HEK293T (cell line): ENCODE measurements at places on chromosomes 3 and 15.
A peak's percentile ranks its signal among the peaks of the same experiment; 100 is the strongest.

DNA sequence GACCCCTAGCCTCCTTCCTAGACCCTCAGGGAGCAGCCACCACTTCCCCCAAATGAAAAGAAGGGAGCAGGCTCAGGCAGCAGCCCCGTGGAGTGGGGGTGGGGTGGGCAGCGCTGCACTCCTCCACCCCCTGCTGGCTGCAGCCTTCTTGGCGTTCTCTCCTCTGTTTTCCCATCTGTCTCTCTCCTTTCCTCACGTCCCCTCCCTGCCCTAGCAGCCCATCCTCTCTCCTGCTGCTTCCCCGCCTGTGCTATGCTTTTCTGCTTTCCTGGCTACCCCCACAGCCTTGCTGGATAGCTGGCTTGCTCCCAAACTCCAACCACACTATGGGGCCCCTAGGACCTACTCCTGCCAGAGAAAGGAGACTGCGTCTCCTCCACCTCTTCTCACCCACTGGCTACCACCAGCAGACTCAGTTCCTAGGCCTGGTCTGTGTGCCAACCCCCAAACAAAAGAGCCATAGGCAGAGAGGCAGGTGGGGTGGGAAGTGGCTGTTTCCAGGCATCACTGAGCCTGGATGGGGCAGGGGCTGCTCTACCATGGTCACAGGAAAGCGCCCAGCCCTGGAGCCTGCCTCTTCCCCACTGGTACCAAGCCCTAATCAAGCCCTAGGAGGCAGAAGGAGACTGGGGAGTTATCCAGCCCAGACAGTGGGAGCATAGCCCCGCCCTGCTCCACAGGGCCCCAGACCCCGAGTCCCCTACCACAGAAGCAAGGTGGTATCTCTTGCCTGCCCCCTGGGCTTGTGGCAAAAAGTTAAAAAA lies 3.4 kb upstream of the DISP2 start:
- peak; percentile 22 for DNase-seq

GRCh38 chr3:169748670-169749069 lies 16.2 kb downstream of the TERC start:
- DNase-seq = no peak

GRCh38 chr3:4980229-4981203 lies 1.3 kb downstream of the BHLHE40 start:
- peak; percentile 70 for DNase-seq

GRCh38 chr3:33544126-33544525 lies 103.9 kb upstream of the UBP1 start:
- DNase-seq = no peak

GRCh38 chr15:65869954-65870871 lies 922 bp downstream of the RAB11A start:
- DNase-seq = peak; percentile 26

DNA sequence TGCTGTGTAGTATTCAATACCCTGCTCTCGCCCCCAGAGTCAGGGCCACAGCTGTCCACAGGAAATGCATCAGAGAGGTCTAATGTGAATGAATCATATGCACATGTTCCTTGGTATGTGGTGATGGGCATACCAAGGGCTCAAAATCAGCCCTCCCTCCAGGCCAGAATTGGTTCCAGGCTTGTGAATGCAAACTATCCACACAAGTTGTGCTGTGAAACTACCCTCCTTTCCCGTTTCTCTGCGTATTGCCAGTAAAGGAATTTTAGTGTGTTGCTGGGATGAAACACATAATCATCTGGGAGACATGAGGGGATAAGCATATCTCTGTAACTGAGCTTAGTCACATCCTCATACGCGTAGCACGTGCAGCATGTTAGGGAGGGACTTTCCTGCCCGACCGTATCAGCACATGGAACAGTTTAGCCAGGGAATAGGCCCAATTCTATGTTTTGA lies 9.2 kb upstream of the MME start:
- DNase-seq = no peak

GRCh38 chr3:32684800-32685542 lies at the start of gene CNOT10:
Gene CNOT10 (plus strand): TSS chr3:32685188. CDS start chr3:32685461, 273 bp downstream.
- DNase-seq = peak; percentile 98

- DNase-seq = no peak
These were observed 13.9 kb upstream of the ANPEP start for GRCh38 chr15:89828281-89829145.

- DNase-seq = no peak
These were observed 16.9 kb upstream of the MORF4L1 start for GRCh38 chr15:78855746-78856145.

- no peak for DNase-seq
These were observed 62.9 kb downstream of the ADCY5 start for GRCh38 chr3:123385981-123386380.

DNA sequence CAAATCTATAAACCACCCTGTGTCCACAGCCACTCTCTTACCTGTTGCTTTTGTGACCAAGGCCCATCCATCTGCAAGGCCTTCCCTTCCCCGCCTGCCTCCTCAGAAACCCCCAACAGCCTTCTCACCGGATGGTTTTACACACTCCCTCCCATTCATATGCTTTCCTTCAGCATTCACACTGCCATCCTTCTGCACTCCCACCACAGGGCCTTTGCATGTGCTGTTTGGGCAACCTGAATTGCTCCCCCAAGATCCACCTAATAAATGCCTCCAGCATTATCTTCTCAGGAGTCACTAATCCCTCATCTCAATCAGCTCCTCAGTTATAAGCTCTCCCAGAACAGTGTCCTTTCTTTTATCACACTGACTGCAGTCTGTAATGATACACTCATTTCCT lies 6.0 kb downstream of the CLEC3B start:
- no peak for DNase-seq

GRCh38 chr3:72269475-72269874 lies 484.5 kb upstream of the PROK2 start:
- DNase-seq = no peak

DNA sequence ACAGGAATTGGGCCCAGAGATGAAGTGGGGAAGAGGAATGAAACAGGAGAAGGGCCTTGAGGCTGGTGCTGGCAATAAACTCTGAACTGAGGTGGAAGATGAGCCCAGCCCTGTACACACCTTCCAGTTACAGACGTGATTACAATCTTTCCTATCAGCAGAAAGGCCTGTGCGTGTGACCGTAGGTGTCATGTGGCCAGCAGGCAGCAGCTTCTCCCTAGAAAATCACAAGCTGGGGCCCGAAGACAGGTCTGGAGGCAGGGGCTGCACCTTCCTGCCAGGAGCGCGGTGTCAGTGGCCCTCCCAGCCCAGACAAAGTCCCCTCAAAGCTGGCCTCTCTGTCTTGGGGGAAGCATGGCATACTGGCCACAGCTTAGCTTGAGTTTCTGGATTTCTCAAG lies 16.7 kb upstream of the PIGZ start:
- DNase-seq = no peak

DNA sequence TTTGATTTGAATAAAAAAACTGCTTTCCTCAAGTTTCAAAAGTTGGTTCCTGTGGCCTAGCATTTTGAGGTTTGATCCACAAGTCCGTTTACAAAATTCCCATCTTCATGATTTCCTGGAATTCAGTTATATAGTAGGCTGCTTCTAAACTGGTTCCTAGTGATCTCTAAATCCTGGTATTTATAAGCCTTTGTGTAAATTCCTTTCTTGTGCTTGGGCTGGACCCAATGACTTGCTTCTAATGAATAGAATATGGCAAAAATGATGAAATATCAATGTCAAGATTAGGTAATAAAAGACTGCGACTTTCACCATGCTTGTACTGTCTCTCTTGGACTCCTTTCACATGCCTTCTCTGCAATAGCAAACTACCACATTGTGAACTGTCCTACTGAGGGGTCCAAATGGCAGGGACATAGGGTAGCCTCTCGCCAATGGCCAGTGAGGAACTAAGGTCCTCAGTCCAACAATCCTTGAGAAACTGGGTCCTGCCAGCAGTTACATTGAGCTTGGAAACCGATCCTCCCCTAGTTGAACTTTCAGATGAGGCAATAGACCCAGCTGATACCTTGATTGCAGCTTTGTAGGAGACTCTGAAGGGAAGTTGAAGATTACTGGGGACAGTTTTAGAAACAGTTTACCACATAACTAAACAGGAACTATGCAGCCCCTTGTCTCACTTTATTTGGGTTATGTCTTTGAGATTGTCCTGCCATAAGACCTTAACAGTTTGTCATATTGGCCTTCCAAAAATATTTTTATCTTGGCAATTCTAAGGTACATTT lies 303.9 kb upstream of the TBC1D5 start:
- no peak for DNase-seq

DNA sequence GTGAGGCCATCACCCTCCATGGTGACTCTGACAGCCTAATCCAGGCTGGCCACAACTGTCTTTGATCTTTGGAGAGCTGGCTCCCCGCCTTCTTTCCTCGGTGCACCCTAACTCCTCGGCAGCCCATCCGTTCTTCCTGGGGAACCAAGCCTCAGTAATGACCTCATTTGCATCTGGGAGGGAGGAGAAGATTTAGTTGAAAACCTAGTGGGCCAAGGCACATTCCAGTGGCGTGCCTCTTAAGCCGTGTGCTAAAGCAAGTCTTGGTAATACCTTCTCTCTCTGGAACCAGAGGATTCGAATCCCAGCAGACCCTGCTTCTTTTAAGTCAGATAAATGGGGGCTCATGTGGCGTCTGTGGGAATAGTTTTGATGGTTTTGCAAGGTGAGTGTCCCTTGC lies 233.1 kb downstream of the EBLN2 start:
- DNase-seq = no peak

DNA sequence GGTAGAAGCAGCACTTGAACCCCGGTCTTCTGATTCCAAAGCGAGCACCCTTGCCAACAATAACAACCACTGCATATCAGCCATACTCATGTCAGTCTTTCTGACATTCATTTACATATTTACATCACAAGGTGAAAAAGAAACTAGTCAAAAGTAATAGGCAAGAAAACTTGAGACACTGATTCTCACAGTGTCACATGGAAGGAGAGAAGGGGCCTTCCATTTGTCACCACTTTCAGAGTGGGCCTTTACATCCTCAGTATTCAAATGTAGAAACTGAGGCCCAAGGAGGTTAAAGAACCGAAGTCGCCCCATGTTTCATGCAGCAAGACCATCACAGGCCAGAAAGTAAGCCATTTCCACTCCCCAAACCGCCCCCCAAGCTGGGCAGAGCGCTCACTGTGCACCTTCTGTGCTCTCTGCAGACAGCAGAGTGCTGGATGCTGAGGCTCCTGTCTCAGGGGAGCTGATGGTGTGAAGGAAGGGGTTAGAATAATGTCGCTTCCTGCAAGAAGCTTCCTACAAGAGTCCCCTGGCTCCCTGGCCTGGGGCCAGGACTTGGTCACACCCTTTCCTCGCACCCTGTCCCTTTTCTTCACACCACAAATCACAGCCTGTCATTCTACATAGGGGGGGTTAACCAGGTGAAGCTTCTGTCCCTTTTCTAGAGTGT lies 260.1 kb downstream of the UACA start:
- DNase-seq = no peak

GRCh38 chr3:126351771-126352475 lies 5.3 kb downstream of the KLF15 start:
- no peak for DNase-seq

- no peak for DNase-seq
These were observed 84.4 kb downstream of the BTD start for GRCh38 chr3:15685927-15686326.

DNA sequence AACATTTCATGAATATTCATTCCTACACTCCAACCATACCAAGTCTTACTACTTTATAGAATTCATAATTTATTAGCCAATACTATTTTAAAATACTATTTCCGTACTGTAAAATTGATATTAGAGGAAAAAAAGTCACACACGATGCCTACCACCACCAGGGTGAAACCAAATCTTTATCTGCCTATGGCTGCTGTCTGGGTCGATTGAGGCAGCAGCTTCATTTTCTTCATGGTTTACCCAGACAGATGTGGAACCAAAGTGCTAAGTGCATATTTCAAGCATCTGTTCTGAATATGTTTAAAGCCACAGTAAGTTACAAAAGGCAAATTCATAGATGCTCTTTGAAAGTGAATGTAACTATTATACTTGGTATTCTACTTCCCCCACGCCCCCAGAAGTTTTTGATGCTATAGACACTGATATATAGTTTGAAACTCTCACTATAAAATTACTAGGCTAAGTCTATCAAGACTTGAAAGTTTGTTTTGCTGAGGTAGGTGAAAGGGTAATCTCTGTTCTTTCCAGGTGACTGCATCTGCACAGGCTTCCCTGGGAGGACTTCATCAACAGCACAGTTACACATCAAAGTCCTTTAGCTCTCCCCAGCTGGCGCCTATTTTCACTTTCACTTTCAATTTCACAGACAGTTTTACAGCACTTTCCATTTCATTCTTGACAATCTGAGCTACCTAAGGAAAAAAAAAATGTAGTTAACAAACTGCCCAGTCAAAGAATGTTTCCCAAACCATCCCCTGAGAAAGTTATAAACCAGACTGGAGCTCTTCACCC lies 113.9 kb downstream of the POLQ start:
- no peak for DNase-seq

DNA sequence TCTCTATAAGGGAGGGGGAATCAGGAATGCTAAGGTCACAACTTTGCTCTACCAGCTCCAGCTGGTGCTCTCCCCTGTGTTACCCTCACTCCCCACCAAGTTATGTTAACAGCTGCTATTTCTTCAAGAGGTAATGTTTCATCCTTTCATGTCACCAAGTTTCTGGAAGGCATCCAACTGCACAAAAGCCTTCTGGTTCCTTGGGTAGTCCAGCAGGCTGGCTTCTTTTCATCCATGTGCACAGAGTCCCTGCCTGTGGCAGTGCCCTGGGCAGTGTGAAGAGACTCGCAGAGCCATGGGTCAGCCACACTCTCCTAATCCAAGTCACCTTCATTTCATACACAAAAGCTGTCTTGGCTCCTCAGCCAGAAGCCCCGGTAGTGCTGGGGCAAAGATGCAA lies 737.5 kb upstream of the LMCD1 start:
- no peak for DNase-seq

DNA sequence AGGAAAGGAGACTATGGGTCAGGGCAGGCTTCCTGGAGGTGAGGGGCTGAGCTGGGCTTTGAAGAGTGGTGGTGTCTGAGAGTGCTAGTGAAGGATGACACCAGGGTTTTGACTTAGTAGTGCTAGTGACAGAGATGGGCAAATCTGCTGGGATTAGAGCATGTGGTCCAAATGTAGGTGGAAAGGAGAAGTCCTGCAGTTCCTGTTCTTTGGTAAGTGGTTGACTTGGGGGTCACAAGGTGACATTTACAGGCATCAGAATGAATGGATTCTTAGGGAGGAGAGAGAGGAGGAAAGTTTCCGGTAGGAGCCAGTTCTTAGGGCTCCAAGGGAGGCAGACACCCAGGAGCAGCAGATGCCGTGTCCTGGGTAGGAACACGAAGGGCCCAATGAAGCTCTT lies 796 bp upstream of the DOCK3 start:
- no peak for DNase-seq

DNA sequence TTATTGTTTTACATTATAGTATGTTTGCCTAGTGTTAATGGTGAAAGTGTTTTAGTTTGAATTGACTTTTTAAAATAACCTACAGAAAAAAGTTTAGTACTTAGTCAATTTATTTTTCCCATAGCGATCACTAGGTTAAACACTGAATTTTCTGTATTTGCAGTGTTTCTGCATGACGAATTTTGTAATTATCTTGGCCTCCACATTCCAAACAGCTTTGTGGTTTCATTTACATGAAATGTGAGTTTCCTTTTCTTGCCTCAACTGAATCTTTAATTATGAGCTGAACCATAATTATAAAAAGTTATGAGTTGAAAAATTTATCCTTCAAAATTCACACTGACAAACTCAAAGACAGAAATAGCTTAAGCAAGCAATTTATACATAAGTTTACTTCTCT lies 235.5 kb downstream of the CTNNB1 start:
- DNase-seq = no peak

GRCh38 chr3:177352424-177352823 lies 155.1 kb upstream of the TBL1XR1 start:
- DNase-seq = no peak
